ENCODE measurements at places on chromosomes 2 and 18.

DNA sequence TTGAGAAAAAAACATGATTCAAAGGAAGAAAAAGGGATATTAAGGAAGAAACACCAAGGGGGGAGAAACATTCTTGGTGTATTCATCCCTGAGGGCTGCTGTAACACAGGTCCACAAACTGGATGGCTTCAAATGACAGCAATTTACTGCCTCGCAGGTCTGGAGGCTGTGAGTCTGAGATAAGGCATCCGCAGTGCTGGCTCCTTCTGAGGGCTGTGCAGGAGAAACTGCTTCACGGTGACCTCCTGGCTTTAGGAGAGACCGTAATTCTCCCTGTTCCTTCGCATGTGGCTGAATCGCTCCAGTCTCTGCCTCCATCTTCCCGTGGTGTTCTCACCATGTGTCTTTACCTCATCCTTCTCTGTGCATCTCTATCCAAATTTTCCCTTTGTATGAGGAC is 490.7 kb downstream of the EIPR1 start:
- no peak for DNase-seq

DNA sequence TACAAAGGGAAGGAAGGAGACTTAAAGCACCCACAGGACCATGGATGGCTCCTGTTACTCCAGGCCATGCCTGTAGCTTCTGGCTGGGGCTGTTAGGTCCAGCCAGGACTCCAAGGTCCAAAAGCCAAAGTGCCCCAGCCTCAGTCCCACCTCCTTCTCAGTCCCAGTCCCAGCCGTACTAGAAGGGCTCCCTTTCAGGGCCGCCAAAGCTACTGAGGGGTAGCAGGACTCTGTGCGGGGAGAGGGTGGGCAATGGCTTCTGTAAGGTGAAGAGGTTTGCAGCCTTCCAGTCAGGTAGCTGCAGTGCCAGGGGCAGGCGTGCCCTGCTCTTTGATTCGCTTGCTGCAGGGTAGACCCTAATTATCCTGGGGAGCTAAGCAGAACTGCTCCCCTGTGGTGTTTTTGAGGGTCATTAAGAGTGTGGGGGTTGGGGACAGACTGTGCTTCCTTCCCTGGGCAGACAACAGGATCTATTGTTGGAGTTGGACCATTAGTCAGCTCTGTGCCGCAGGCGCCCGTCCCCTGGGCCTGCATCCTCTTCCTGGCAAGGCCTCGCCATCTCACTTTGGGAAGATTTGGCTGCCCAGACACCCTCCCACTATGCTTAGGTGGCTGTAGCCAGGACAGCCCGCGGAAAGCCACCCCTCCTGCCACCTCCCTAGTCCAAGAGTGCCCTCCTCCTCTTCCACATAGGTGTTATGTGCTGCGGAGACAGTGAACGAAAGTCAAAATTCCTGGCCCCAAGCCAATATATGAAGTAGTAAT is 118.8 kb downstream of the ZBTB7C start:
- no peak for DNase-seq

DNA sequence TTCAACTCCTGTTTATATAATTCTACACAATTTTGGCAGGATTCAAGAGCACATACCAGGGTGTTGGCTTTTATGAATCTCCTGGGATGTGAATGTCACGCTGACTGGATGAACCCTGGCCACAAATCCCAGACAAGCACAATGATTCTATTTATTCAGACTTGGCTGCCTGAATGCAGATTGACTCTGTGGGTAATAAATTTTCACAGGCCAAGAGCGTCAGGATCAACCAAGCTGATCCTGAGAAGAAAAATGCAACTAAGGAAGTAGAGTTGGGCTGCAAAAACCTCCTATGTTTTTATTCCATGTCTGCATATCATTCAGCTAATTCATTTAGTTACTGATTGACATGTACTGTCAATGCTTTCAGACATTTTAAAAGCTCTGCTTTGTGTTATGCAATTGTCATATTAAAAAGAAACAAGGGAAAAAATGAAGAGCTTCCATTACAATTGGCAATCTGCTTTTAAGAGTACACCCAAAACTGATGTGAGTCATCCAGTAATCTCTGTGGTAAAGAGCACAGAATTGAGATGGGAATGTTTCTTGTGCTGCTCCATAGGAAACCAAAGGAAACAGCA is 173.0 kb upstream of the REV1 start:
- peak; percentile 45 for DNase-seq

GRCh38 chr2:241135737-241136136 is 13.5 kb downstream of the PASK start:
- DNase-seq, result peak; percentile 34

DNA sequence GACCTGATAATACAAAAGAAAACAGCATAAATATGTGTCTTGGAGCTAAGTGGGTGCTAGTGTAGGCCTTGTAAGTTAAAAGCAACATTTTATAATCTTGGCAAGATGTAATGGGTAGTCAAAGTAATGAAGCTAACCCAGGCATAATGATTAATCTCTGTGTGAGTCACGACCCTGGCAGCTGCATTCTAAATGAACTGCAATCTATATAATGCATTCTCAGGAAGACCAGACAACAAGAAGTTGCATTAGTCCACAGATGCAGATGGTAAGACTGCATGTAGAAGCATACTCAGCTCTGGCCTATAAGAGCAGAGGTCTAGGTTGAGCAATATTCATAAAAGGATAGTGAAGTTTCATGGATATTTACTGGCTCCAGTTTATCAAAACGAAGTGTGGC is 85.6 kb upstream of the ETAA1 start:
- no peak for DNase-seq

DNA sequence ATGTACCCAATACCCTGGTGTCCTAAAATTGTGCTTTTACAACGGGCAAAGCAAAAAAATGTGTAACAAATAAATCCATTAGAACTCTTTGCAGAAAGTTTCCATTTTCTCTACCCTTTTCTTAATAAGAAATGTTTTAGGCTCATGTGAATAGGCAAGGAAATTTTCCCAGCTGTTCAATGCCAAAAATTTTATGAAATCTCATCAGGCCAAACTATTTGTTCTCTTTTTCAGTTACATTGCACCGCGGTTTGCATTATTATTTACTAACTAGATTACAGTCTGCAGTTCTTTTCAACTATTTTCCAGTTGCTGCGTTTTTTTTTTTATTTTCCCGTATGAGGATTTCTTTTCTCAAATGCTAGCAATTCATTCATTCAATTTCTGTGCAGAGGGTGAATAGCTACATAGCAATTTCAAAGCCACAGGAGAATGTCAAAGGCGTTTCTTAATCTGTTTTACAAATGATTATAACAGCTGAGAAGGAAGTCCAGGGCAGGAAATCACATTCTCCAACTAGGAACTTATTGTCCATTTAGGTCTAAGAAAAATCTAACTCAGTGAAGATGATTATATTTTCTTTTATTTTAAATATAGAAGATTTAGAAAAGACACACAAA is 367.5 kb upstream of the MMADHC start:
- DNase-seq, result no peak

GRCh38 chr2:32742376-32742775 is 114.5 kb downstream of the TTC27 start:
- no peak for DNase-seq

DNA sequence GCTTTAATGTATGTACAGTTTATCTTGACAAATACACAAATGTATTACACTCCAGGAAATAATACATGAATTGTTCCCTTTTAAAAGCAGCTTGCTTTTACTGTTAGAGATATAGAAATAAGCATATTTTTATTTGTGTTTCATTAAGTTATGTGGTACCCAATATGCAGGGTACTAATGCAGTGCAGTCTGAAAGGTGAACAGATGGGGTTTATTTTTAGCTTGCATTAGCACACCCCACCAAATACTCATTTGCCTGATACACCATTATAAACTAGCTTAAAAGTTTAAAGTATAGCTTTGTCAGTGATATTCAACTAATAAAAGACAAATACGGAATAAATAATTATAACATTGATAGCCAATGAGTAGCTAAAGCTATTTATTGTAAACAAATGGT is 394.7 kb upstream of the ZNF804A start:
- DNase-seq, result no peak

DNA sequence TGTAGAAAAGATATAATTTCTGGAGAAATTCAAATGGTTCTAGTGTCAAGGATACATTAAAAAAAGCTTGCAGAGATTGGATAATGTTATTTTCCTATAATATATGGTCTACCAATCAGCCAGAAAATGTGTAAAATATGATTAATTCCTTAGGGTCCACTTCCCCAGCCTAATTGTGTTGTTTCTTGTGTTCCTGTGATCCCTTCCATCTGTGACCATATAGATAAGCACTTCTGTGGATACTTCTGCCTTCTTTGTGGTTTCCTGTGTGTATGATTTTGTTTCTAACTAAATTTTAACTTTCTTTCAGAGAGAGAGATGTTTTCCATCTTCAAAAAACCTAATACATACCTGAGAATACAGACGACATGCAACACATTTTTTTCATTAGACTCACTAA is 367.1 kb upstream of the PIK3C3 start:
- DNase-seq, result no peak

DNA sequence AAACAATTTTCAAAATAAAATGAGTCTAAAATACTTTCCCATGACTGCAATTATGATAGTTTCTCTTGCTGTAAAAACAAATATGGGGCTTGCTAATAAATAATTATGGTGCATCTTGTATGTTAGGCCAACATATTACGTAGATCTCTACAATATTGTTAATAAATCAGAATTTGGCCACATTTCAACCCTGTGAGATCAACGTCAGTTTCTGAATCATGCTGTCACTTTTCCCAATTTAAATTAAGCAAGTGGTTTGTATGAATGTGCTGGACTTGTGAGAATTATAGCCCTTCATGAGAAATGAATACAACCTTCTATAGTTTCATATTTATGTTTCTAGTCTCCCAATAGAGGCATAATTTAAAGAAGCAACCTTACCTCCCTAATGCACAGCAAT is 808.9 kb downstream of the SUCLG1 start:
- DNase-seq, result no peak

GRCh38 chr2:141692829-141693228 is 438.0 kb downstream of the LRP1B start:
- DNase-seq, result no peak

- no peak for DNase-seq
These were observed 57.8 kb upstream of the CHN1 start for GRCh38 chr2:175062787-175063585.

GRCh38 chr2:26993768-26994167 is 23.3 kb downstream of the MAPRE3 start:
- no peak for DNase-seq

DNA sequence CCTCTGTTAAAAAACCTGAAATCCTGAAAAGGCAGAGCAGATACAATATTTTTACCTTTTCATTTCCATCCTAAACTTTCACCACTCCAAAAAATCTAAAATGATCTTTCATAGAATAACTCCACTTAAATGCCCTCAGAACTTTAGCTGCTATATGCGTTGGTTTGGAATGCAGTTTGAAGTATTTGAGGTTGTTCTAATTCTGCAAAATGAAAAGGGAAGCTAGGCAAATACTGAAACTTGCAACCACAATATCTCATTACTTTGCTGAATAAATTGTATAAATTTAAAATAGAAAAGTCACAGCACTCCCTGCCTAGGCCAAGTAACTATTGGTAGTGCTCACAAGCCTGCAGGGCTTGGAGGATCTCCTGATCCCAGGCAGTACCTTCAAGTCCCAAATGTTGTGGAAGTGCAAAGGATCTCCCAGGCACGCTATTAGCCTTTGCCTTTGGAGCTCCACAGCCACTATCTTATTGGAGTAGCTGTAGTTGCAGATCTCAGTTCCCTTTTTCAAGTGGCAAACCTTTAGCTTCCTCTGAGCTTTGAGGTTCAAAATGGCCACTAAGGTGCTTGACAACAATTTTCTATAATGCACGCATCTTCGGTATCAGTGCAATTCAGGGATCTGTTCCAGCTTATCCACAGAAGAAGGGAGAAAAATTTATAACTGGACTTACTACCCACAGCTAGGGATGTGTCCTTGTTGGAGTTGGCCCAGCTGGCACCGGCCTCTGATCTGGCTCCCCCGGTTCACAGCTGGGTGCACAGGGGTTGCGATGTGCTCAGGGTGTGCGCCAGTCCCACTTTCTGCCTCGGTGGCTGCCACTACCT is 43.4 kb upstream of the ANKRD62 start:
- no peak for DNase-seq

DNA sequence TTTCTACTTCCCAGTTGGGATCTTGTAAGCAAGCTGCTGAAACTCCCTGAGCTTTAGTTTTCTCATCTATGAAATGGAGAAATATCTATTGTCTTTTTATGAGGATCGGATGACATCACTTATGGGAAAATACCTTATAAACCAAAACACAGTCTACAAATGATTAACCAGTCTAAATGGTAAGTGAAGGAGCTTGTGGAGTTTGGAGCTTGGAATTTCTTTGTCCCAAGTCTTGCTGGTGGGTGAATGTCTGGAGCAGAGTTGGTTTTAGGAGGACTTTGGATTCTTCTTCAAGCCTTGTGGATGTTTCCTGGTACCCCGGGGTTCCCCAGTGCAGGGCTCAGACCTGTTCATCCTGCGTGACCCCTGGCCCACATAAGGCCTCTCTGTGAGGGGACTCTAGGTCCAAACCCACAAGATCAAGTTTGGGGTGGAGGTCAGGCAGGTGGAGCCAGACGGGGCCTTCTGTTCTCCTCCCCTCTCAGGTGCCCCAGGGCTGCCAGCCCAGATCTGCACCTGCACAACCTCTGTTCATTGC is 43.2 kb downstream of the FOSL2 start:
- peak; percentile 42 for DNase-seq

GRCh38 chr2:48617618-48618017 is at the start of gene GTF2A1L:
Gene GTF2A1L (plus strand): TSS chr2:48617856. CDS start chr2:48617875, 19 bp downstream.
- DNase-seq, result no peak

DNA sequence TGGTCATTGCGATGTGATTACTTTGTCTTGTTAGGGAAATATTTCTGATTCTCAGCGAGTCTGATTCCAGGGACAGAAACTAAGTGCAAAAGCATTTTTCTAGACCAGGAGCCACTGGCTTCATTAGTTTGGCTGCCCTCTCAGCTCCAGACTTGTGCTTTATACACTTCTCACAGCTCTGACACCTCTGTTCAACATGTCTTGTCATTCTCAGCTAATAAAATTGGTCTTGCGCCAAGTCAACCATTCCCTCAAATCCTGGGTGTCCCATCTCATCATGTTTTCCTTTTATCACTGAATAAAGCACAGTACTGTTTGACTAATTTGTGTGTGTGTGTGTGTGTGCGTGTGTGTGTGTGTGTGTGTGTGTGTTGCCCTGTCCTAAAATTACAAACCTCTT is 215.5 kb upstream of the EPHA4 start:
- DNase-seq, result no peak
